ENCODE measurements at places on chromosomes 1 and 21.

GRCh38 chr1:28365864-28366263 lies 3.7 kb upstream of the PHACTR4 start:
- no peak for DNase-seq

DNA sequence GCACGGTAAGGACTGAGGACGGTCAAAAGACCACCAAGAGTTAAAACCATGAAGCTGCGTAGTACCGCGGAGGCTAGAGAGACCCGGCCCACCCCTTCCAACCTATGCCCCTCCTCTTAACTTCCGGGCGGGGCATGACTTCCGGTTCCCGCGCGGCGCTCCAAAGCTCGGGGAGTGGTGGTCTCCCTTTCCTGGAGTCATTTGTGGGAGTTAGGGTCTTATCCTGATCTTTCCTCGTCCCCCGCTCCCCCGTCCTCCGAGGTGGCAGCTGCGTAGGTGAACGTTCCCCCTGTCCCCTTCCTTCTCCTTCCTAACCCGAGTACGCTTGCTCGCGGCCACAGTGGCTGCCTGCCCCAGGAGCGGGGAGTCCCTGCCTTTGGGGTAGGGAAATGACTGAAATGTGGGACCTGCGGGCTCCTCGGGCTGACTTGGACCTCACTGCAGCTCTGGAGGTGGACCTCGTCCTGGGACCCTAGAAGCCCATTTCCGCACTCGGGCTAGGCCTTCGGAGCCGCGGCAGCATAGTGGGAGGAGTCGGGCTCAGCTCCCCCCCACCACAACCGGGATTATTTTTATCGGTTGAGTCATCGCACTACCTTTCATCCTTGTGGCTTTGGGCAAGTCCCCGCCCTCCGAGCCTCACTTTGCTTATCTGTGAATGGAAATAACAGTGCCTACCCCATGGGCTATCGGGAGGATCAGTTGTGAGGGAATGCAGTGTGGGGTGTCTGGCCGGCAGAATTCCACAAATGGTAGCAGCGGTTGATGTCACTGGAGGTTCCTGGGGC lies 24.1 kb downstream of the CELA3A start:
- peak; percentile 80 for DNase-seq

- DNase-seq, result no peak
Measured at GRCh38 chr1:197987294-197987693, 70.1 kb downstream of the LHX9 start.

DNA sequence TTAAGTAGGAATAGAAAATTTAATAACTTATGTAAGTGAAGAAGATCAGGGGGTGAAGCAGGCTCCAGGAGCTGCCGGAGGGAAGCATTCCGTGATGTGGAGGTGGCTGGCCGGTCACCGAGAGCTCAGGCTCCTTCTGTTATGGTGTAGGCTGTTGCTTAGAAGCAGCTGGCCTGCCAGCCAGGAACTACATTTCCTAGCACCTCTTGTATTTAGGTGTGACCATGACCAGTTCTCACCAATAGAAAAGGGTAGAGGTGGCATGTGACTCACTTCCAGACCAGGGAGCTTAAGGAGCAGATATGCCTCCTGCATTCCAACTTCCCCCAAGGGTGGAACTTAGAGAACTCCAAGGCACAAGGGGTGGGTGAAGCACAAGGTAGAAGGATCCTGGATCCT lies 120.7 kb downstream of the ACTL8 start:
- no peak for DNase-seq

DNA sequence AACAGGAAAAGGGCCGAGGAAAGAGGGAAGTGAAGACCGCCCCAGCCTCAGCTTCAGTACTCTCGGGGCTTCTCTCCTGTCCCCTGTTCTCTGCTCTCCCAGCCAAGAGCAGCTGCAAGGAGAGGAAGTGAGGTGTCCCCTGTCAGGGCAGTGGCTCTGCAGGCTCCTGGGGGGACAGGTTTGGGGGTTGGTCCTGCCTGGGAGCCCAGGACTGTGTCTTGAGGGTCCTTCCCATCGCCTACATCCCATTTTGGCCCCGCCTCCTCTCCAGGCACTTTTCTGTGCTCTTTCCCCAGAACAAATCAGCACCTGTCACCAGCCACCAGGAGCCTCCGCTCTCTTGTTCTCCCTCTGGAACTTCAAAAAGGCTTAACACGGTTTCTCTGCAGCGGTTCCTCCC lies 82.6 kb downstream of the VWA5B1 start:
- no peak for DNase-seq

- DNase-seq, result no peak
Measured at GRCh38 chr21:40015818-40016217, 148.6 kb downstream of the PCP4 start.

GRCh38 chr1:25658791-25659431 lies 42.3 kb downstream of the MAN1C1 start:
- DNase-seq, result no peak

- DNase-seq, result peak; percentile 22
Measured at GRCh38 chr1:214551436-214552173, at the start of gene PTPN14. Gene PTPN14 (minus strand): TSS chr1:214551602. CDS start chr1:214464803, 86,799 bp downstream.

- no peak for DNase-seq
Measured at GRCh38 chr21:44283948-44284347, 1.7 kb upstream of the AIRE start.

DNA sequence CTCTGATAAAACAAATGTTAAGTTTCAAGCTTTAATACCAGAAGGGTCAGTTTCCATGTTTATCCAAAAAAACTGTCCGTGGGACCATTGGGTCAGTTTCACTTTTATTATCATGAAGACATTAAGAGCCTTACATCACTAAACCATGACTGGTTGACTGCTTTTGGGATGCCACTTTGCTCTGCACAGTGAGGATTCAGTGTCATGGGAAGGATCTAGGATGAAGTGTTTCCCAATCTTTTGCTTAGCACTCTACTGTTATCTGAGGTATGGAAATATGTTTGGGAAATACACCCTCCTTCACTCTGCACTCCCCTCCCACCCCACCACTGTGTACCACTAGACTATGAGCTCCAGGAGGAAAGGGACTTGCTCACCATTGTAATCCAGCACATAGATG lies 16.3 kb downstream of the RPS6KC1 start:
- no peak for DNase-seq

- no peak for DNase-seq
Measured at GRCh38 chr1:80217377-80217986, 1211.0 kb upstream of the ADGRL4 start.

DNA sequence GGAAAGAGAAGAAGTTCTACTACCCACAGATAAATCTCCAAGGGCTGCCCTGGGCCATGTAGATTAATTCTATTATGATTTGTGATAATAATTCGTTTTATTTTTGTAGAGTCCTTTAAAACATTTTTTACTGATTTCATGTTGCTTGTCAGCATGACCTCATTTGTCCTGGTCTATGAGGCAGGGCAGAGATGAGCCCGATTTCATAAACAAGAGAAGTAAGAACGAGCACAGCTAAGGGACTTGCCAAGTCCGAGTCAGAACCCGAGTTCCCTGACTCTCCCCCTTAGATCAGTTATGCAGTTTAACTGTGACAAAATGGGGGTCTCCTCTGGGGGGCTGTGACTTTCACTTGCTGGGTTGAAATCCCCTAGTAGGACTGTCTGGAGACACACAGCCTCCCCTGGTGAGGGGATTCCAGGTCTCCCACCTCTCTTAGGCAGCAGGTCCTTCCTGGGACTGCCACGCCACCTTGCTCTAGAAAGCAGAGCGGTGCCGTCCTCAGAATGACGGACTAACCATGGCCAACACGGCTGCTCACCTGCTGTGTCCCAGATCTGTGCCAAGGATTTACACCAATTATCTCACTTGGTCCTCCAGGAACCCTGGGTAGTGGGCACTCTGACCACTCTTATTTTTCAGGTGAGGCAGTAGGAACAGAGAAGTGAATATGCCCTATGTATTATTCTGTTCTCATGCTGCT lies 31.0 kb upstream of the SOX13 start:
- DNase-seq, result no peak

GRCh38 chr1:161502181-161502580 lies 3.1 kb upstream of the FCGR2A start:
- DNase-seq, result no peak

DNA sequence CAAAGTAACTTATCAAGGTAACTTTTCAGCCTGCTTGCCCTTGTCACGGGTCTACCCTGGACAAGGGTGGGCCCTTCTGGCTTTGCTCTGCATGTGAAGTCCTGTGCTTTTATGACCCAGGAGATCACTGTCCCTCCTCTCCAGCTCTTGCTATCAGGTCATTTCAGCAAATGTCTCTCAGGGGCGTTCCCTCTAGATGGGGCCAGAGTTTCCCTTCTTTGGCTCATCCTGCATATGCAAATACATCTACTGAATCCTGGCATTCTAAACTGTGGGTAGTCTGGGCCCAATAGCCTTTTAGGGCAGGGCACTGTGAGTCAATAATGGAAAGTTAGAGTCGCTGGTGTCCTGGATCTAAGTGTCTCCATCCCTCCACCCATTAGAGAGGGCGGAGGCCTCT lies 366.9 kb upstream of the USP24 start:
- no peak for DNase-seq

DNA sequence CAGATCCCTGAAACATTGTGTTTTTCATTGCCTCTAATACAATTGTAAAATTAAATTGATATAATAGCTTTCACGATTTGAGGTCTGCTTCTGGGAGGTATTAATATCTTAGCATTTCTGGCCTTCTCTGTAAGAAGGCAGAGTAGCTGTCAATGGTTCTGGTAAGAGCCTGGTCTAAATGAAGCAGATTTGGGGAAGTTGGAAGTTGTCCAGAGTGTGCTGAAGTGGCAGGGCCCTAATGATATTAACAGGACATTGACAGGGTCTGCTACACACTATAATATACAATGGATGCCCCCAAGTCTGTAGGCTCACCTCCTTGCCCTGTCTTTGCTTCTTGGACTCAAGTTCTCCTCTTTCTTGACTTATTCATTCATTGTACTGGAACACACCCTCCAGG lies 99.5 kb downstream of the C4BPA start:
- DNase-seq, result no peak

- no peak for DNase-seq
Measured at GRCh38 chr1:110605901-110606656, at the start of gene KCNA2. Gene KCNA2 (minus strand): TSS chr1:110606358. CDS start chr1:110604782, 1,576 bp downstream.

GRCh38 chr1:222772996-222773379 lies 36.0 kb downstream of the FAM177B start:
- no peak for DNase-seq

- no peak for DNase-seq
Measured at GRCh38 chr1:54894271-54894670, 7.3 kb upstream of the DHCR24 start.

- no peak for DNase-seq
Measured at GRCh38 chr1:212528501-212528900, 80.1 kb upstream of the ATF3 start.

DNA sequence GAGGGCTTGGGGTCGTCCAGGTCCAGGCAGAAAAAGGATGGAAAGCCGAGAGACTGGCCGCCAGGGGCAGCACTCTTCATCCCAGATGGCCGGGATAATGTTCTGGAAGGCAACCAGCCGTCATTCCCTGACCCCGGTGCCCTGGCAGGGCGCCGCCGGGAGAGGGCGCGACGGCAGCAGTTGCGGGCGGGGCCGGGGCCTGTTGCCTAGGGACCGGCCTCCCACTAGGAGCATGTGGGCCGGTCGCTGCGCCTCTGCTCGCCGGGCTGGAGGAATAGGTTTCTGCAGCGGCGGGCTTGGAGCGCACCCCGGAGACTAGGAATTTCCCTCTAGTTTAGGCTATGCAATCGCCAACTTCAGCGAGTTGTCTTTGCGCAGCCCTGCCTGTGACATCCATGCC lies 11.0 kb downstream of the DMRTB1 start:
- no peak for DNase-seq

DNA sequence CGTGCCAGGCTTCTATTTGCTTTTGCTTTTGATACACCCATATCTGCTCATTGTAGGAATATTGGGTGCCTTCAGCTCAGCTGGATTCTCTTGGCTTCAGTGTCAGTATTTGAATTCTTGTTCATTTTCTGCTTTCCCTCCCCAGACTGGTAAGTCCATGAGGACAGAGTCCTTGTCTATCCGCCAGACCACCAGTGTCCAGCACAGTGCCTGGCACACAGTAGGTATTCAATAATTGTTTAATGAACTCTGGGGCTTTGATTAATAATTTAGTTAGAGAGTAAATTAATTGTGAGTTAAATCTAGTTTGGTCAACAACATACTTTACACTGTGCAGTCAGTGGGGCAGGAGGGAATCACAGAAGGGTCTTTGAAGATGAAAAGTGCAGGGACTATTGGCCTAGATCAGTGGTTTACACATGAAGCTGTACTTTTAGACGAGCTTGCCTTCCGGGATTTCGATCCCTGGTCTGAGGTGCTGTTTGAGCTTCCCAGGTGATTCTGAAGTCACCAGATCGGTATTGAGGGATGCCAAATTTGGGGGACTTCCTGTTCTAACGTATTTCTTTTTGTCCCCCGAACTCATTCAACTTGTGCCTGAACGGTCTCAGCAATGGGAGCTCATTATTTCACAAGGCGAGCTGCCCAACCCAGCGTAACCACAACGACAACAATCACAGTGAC lies 119.1 kb upstream of the JUN start:
- no peak for DNase-seq

- DNase-seq, result no peak
Measured at GRCh38 chr1:14612256-14612655, 13.8 kb downstream of the KAZN start.

- DNase-seq, result no peak
Measured at GRCh38 chr1:156151093-156151688, 2.2 kb upstream of the SEMA4A start.

- no peak for DNase-seq
Measured at GRCh38 chr1:167738158-167738557, 16.4 kb downstream of the MPZL1 start.

- DNase-seq, result no peak
Measured at GRCh38 chr21:35428937-35429336, 379.8 kb upstream of the RUNX1 start.

- no peak for DNase-seq
Measured at GRCh38 chr1:193070386-193070753, 11.0 kb downstream of the RO60 start.

DNA sequence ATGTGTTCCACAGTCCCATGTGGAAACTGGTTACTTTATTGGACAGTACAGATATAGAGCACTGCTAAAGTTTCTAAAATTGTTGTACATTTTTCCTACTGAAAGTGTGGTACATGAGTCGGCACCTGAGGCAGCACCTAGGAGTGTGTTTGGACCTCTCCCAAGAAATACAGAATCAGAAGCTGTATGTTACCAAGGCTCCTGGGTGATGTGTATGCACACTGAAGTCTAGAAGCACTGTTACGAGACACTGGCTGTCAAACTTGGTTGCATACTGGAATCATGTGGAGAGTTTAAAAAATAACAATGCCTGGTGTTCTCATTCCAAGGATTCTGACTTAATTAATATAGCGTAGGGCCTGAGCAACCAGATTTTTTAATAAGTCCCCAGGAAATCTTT lies 46.6 kb downstream of the ERO1B start:
- DNase-seq, result no peak

GRCh38 chr1:89822109-89822962 lies 1.5 kb downstream of the LRRC8D start:
- no peak for DNase-seq

DNA sequence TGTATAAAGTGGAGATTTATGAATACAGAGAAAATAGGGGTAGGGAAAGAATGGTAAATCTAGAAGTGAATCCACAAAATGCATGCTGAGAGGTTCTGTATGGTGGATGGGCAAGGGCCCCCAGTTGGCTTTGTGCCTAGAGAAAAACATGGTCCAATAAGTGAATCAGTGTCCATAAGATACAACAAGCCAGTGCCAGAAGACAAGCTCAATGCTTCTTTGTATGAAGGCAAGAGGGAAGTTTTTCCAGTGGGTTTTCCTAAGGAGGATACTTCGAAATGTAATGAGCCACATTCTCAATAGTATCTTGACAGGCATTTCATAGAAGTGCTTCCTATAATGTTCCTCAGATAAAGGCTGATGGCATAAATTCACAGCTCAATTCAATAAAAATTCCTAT lies 169.4 kb upstream of the HMCN1 start:
- DNase-seq, result no peak
